ENCODE measurements at places on chromosomes 2 and 18. TPM values are rescaled to one million over a fixed set of nuclear protein-coding genes. Genes with fewer than 3 reads are reported as not detected.

SCYGR3 gene
- total RNA-seq, result not detected

EVX2 gene
- total RNA-seq, result not detected

CTIF gene
- total RNA-seq, result 13.6 TPM

UGT1A9 gene
- not detected for total RNA-seq

ID2 gene
- 17.6 TPM for total RNA-seq

PROKR1 gene
- not detected for total RNA-seq

CRYGD gene
- not detected for total RNA-seq

RTP5 gene
- total RNA-seq, result not detected

DNA sequence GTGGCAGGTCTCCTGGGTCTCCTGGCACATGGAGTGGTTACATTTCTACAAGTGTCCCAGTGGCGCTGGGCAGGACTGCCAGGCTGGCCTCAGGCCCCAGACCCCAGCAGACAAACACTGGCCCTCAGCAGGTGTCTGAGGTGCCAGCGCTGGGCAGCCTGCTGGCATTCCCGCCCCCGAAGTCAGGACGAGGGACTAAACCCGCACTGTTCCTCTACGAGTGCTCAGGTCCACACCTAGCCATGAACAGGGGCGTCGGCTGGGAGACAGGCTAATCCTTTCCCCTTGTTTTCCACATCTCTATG lies 12.8 kb downstream of the SNED1 start:
- H3K27ac ChIP-seq, result no peak overlapping the region
- no peaks in the 10 kb centered on the region for H3K27me3 ChIP-seq
- H3K4me1 ChIP-seq, result peaks cover 12% of the 10 kb centered on the region
- peaks cover 9% of the 10 kb centered on the region for H3K36me3 ChIP-seq

GRCh38 chr2:86372133-86372532 lies 34.7 kb upstream of the REEP1 start:
- no peaks in the 10 kb centered on the region for H3K27me3 ChIP-seq
- 0 out of 2 replicates have a peak, but pooled peaks cover 3% of the 10 kb centered on the region for H3K4me1 ChIP-seq
- no peaks in the 10 kb centered on the region for H3K36me3 ChIP-seq
- no peak overlapping the region for H3K27ac ChIP-seq

- no peak overlapping the region for H3K4me3 ChIP-seq
- no peaks in the 10 kb centered on the region for H3K36me3 ChIP-seq
- peaks cover 50% of the 10 kb centered on the region for H3K4me1 ChIP-seq
- no peak overlapping the region for H3K27ac ChIP-seq
- DNase-seq, result no peak
- H3K27me3 ChIP-seq, result no peaks in the 10 kb centered on the region
Observed at GRCh38 chr2:120769076-120769786, 33.6 kb downstream of the GLI2 start.

- no peak overlapping the region for H3K27ac ChIP-seq
- H3K4me3 ChIP-seq, result no peak overlapping the region
- no peaks in the 10 kb centered on the region for H3K27me3 ChIP-seq
Observed at GRCh38 chr2:74103763-74104162, 43.9 kb downstream of the BOLA3 start.

GRCh38 chr18:80250740-80251364 lies 3.5 kb upstream of the PARD6G start:
- no peak for DNase-seq
- H3K27me3 ChIP-seq, result no peaks in the 10 kb centered on the region
- no peak overlapping the region for H3K4me3 ChIP-seq
- no peaks in the 10 kb centered on the region for H3K36me3 ChIP-seq
- no peaks in the 10 kb centered on the region for H3K4me1 ChIP-seq

DNA sequence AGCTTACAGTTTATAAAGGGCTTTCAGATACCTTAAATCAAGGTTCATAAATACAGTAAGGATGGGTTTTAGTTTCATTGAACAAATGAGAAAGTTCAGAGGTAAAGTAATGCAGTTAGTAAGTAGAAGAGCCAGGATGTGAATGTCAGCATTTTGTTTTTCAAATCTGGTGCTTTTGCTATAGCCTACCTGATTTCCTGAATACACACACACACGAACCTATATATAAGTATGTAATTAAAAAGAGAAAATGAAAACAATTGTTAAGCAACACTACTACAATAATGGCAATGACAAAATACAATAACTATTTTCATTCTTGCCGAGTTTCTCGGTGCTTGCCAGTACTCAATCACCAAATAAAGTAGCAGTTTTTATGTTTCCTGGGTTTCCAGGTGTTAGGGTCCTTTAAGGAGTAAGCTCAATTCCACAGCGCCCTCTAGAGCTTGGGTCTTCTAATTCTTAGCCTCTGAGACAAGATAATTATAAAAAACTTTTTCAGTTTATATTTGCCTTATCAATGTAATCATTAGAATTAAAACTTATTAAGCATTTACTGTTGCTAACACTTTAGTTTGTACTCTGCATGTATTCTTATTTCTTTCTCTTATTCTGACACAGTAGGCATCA lies 512.9 kb upstream of the ACVR2A start:
- no peaks in the 10 kb centered on the region for H3K27me3 ChIP-seq
- DNase-seq, result peak; percentile 62
- no peaks in the 10 kb centered on the region for H3K36me3 ChIP-seq
- no peak overlapping the region for H3K4me3 ChIP-seq

GRCh38 chr18:32271672-32272208 lies 81.9 kb downstream of the MEP1B start:
- no peaks in the 10 kb centered on the region for H3K4me1 ChIP-seq
- no peak overlapping the region for H3K4me3 ChIP-seq
- no peak overlapping the region for H3K27ac ChIP-seq
- H3K27me3 ChIP-seq, result no peaks in the 10 kb centered on the region

DNA sequence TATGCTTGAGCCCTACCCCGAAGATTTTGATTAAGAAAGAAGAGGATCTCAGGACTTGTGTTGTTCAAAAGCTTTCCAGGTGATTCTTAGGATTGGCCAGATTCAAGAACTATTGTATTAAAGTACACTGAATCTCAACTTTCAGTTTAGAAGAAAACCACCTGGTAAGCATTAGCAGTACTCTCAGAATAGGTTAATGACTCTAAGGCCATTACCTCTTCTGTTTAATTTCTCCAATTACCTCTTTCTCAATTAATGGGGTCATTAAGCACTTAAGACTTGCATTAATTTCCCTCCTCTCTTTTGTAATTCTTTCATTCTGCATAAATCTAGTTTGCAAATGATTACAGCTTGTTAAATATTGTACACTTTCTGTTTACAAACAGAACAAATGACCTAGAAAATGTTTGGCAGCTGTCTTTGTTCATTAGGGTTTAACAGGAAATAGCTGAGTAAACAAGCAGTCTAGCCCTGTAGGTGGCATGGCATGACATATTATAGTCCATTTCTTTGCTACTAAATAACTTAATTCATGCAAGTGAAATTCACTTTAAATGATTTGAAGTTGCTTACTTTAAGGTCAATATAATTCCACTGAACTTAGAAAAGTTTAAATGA lies 20.4 kb upstream of the TDRD15 start:
- DNase-seq, result no peak
- H3K4me1 ChIP-seq, result peaks cover 17% of the 10 kb centered on the region
- H3K27ac ChIP-seq, result no peak overlapping the region
- no peak overlapping the region for H3K4me3 ChIP-seq
- no peaks in the 10 kb centered on the region for H3K27me3 ChIP-seq

GRCh38 chr2:152120430-152120829 lies 21.6 kb upstream of the CACNB4 start:
- H3K27ac ChIP-seq, result no peak overlapping the region
- no peak overlapping the region for H3K4me3 ChIP-seq
- H3K27me3 ChIP-seq, result no peaks in the 10 kb centered on the region
- H3K36me3 ChIP-seq, result no peaks in the 10 kb centered on the region
- H3K4me1 ChIP-seq, result no peaks in the 10 kb centered on the region
- no peak for DNase-seq

- no peak overlapping the region for H3K27ac ChIP-seq
- H3K4me3 ChIP-seq, result no peak overlapping the region
- no peaks in the 10 kb centered on the region for H3K36me3 ChIP-seq
- H3K4me1 ChIP-seq, result peaks cover 2% of the 10 kb centered on the region
- H3K27me3 ChIP-seq, result no peaks in the 10 kb centered on the region
Observed at GRCh38 chr2:79223539-79223938, 64.0 kb upstream of the REG3A start.

DNA sequence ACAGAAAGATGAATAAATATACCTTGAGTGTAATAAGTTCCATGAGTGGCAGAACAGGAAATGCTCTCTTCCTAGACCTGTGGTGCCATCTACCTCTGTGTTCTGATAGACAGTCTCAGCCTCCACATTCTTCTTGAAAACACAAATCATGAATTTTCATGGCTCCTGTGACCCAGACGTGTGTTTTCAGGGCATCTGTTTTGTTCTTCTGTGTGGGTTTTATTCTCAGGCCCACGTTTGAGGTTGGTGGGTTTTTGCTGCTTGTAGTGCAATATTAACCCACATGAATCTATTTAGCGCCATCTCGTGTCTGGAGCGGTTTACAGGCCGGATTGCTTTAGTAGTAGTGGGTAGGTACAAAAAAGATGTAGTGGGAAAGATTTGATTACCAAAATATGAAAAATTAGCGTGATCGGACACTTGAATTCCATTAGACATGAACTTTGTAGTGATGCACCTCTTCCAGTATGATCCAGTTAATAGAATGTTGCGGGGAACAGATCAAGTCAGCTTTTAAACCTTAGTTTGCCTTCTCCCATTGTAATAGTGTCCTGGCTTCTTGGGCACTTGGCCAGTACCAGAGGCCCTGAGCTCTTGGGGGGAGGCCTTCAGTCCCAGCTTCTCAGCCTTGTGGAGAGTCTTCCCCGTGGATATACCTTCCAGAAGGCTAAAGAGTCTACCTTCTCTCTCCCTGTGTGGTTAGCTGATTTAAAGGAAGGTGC lies 256.5 kb downstream of the TPGS2 start:
- no peaks in the 10 kb centered on the region for H3K4me1 ChIP-seq
- no peak overlapping the region for H3K27ac ChIP-seq
- no peaks in the 10 kb centered on the region for H3K27me3 ChIP-seq
- H3K4me3 ChIP-seq, result no peak overlapping the region
- H3K36me3 ChIP-seq, result no peaks in the 10 kb centered on the region

DNA sequence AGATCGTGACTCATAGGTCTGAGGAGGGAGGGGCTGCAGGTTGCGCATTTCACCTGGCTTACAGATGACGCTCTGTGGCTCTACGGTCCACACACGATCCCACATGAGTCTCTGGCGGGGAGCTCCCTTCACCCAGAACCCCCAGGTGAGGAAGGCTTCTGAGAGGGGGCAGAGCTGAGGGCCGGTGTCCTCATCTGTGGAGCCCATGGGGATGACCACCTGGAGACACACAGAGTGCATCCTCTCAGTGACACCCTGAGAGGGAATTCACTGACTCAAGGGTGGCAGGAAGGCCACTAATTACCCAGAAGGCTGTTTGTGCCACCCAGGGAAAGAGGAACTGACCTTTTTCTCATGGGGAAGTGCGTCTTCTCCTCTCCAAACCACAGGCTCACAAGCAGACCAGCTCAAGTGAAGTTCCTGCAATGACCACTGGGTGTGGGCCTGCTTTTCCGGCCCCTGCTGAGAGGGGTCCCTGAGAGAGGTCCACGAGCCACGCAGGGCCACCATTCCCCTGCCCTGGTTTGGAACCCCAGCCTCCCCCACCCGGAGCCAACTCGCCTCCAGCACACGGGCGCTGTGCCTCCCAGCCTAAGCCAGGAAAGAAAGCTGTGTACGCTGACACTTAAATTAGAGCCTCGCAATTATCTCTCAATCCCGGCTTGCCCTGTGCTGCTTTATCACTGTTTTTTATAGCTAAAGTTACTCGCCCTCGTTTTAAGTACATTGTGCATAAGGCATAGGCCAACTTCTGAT lies 114.1 kb downstream of the BCL11A start:
- no peak overlapping the region for H3K27ac ChIP-seq
- DNase-seq, result no peak
- H3K27me3 ChIP-seq, result no peaks in the 10 kb centered on the region
- no peaks in the 10 kb centered on the region for H3K36me3 ChIP-seq

- H3K27me3 ChIP-seq, result no peaks in the 10 kb centered on the region
- peaks cover 19% of the 10 kb centered on the region for H3K4me1 ChIP-seq
Observed at GRCh38 chr2:12109363-12110017, 363.1 kb downstream of the LPIN1 start.

GRCh38 chr2:119180892-119181291 lies 22.3 kb upstream of the C1QL2 start:
- H3K27ac ChIP-seq, result no peak overlapping the region
- no peak overlapping the region for H3K4me3 ChIP-seq
- no peaks in the 10 kb centered on the region for H3K27me3 ChIP-seq
- no peaks in the 10 kb centered on the region for H3K36me3 ChIP-seq
- no peak for DNase-seq
- peaks cover 5% of the 10 kb centered on the region for H3K4me1 ChIP-seq

GRCh38 chr2:158366342-158366741 lies 90.2 kb downstream of the CCDC148 start:
- no peak overlapping the region for H3K27ac ChIP-seq
- no peak overlapping the region for H3K4me3 ChIP-seq
- no peaks in the 10 kb centered on the region for H3K27me3 ChIP-seq
- H3K36me3 ChIP-seq, result no peaks in the 10 kb centered on the region
- no peak for DNase-seq

Data from SJCRH30 (cell line).